Bronchial epithelial cell (primary cell): ENCODE measurements at places on chromosomes 2 and 18. TPM values are rescaled to one million over a fixed set of nuclear protein-coding genes. Genes with fewer than 3 reads are reported as not detected.
A peak's percentile ranks its signal among the peaks of the same experiment; 100 is the strongest.

Gene GNLY
- total RNA-seq = not detected in 2 replicates

Gene POTEF
- total RNA-seq = not detected in 2 replicates

Gene LONRF2
- under 0.01 TPM in 1 of 2 replicates, not detected in the other for total RNA-seq

Gene NXPH2
- not detected in 2 replicates for total RNA-seq

Gene PARD3B
- 1.6 and 2.6 TPM in 2 replicates for total RNA-seq

Gene CCBE1
- total RNA-seq = 1.6 and 4.9 TPM in 2 replicates

Gene M1AP
- total RNA-seq = 0.53 and 1.0 TPM in 2 replicates

GRCh38 chr2:8030573-8031303, 651.1 kb upstream of the ID2 start:
- peak; percentile 12 for DNase-seq

GRCh38 chr2:105789745-105790460, 45.2 kb downstream of the NCK2 start:
- peak; percentile 72 for DNase-seq

DNA sequence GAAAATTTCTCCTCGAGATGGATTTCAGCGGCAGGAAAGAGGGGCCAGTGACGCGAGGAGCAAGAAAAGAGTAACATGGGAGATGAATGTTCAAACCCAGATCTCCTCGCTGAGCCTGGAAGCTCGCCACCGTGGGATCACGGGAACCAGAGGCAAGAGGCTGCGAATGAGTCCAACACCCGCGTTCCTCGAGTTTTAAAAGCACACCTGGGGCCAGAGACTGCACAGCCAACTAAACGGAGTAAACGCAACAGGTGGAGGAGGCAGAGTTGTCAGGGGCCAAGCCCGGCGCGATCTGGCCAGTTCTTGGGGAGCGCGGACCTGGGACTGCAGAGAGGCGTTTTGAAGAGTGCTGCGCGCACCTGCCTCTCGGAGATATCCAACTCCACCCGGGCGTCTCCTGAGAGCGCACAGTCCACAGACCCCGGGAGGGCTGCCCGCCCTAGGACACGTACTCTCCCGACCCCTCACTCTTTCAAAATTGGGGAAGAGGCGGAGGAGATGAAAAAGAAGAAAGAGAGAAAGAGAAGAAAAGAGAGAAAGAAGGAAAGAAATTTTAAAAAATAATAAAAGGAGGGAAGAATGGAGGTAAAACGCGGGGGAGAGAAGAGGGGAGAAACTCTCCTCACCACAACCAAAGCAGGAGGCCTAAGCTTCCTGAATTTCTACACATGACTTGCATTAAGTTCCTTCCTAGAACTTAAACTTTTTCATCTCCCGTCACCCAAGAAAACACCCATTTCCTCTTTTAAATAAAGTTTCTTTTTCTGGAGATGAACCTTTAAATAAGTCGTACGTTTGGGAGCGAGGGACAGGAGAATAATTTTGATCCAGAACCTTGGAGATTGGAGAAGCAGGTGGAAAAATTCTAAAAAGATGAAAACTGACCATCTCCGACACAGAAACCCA, 5.3 kb upstream of the PAX3 start:
- no peak for DNase-seq

GRCh38 chr2:6749962-6750361, 115.7 kb downstream of the CMPK2 start:
- DNase-seq = no peak

DNA sequence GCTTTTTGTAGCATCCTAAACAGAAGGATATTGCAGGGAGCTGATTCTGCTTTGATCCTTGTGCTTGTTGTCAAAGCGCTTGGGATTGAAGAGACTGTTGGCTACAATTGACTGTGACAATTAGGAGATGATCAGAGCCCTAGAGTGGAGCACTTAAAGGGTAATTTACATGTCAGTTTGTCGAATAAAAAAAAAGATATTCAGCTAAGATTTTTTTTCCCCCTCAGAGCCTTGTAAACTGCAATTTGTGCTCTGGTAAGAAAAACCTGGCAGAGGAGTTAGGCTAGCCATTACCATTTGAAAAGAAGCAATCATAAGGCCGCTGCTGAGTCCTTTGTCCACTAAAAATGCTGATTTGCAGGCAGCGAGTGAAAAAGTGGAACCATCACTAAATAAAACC, 47.8 kb upstream of the ZEB2 start:
- DNase-seq = no peak

DNA sequence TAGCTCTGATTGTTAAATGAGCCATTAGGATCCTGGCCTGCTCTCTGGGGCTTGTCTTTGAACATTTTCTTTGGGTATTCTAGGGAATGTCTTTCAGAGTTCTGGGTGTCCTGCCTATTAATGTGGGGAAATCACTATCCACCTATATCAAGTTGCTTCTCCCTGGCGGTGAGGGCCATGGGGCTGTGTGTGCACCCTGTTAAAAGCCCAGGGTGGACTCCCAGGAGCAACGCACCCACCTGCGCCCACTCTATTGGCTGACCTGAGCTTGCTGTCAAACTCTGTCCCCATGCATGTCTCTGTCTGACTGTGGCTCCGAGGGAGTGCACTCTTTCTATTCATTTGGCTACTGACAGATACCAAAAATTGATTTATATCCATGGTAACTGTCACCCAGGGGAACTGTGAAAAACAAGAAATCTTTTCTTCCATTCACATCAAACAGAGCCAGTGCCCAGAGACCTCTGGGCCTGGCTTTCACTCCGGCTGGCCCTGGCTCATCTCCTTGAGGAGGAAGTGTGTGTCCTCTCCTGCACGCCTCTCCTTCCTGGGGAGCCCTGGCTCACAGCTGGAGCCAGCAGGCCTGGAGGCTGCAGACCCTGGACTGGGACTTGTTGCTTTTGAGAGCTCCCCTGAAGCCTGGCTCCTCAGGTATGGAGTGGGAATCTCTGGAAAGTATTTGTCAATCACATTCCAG, 10.5 kb upstream of the TOGARAM2 start:
- no peak for DNase-seq

DNA sequence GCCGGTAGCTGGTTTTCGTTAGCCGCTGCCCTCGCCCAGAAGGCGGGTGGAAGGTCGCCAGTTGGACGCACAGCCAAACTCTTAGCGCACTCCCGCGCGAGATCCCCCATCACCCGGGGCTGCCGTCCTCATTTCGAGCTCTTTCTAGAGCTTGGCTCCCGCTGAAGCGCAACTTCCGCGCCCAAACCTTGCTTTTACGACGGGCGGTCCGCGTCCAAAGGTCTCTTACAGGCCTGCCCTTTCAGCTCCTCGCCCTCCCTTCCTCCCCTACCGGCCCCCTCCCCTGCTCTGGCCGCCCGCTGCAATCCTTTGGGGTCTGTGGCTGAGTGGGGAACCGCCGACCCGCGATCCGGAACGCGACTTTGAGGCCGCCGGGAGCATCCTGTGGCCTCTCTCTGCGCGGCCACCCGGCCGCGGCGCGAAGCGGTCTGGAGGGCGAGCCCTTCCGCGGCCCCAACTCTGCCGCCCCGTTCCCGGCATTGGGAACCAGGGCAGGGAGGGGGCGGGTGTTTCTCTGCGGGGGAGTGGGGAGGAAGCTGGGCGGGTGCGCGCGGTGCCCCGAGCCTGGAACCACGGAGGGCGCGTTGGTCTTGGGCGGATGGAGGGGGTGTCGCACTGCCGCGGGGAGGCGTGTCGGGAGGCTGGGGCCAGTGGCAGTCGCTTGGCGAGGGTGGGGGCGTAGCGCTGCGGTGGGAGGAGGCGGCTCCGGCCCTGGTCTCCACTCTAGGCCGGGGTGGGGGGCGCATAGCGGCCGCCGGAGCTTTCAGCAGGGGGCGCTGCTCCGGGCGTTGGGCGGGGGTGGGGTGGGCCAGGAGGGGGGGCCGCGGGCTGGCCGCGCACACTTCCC, at the start of gene GDF7:
TSS of gene GDF7 (plus strand) at position 841 of the 847 bp plus-strand sequence. CDS start 96 bp downstream, outside the sequence.
- no peak for DNase-seq

GRCh38 chr18:21361307-21361880, 119.4 kb downstream of the GREB1L start:
- no peak for DNase-seq

- DNase-seq = no peak
Measured at GRCh38 chr2:233065954-233066470, 5.9 kb downstream of the INPP5D start.

GRCh38 chr2:239288951-239289511, 111.8 kb downstream of the HDAC4 start:
- no peak for DNase-seq
